ENCODE measurements at places on chromosomes 5 and 9.

GRCh38 chr9:94948567-94949235, 222.2 kb downstream of the AOPEP start:
- DNase-seq = no peak

DNA sequence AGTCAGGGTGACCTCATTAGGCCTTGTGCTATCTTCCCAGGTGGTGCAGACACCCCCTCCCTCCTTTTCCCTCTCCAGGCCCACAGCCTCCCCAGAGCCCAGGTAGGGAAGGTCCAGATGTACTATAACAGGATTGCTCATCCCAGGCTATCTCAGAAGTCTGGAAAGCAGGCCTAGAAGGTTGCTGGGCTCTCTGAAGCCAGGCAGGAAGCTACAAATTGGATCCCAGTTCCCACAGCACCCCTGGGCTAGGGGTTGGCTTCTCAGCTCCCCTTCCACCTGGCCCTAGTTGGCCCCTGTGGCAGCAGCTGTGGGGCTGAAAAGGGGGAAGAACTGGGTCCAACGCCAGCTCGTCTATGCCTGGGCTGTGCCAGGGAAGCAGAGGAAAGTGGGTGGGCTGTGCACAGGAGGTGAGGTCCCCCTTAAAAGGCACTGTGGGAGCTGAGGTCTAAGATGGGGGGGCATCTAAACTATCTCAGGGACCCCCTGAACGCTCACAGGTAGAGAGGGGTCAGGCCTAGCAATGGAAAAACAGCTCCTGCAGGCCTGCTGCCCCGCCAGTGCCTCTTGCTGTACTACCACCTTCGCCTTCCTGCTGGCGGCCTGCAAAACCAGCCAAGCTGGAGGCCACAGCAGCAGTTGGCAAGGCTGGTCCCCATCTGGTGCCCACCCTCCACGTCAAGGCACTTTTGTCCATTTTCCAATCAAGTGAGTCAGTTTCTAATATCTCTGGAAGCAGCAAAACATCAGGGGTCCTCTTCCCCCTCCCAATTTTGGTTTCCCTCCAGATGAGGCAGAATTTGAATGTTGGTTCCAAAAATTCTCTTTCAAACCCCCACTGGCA, 13.3 kb upstream of the PSMD5 start:
- DNase-seq = no peak

- no peak for DNase-seq
Observed at GRCh38 chr5:163508753-163509152, 3.3 kb downstream of the MAT2B start.

DNA sequence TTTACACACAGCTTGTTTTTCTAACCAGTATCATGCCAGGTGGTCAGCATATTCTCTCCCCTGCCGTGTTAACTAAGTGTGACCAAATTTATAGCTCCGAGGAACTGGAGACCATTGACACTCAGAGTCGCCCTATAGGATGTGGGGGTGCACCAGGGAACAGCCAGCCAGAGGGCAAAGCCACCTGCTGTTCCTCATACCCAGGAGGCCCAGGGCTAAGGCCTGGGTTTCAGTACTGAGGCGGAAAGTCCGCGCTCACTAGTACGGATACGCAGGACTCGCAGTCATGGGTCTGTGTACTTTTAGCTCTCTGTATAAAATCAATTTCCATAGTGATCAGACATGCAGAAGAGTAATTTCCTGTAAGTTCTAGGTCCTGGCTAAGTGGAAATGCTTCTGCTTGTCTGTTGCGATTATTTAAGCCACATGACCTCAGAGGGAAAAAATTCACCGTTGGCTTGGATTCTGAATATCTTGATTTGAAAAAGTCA, 247.0 kb downstream of the AOPEP start:
- DNase-seq = no peak

DNA sequence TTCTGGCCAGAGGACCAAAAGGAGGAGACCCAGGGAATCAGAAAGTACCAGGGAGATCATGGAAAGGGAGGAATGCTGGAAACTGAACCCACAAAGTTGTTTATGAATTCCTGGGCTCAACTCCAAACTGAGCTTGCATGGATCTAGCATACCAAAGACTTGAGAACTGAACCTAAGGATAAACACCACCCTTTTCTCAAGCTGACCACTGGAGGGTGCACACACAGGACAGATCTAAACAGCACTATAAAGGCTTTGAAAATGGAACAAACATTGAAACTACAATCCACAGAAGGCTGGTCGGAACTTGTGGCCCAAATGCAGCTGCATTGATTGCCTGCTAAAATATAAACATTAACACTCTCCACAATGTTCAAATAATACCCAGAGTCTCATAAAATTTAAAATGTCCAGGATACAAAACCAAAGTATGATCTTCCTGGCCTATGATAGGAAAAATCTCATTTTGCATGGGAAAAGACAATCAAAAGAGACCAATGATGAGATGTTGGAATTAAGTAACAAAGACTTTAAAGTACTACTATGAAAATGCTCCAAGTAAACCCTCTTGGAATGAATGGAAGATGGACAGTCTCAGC, 15.6 kb upstream of the IRF1 start:
- no peak for DNase-seq

GRCh38 chr5:51380603-51381207, 2.5 kb upstream of the ISL1 start:
- DNase-seq = no peak

DNA sequence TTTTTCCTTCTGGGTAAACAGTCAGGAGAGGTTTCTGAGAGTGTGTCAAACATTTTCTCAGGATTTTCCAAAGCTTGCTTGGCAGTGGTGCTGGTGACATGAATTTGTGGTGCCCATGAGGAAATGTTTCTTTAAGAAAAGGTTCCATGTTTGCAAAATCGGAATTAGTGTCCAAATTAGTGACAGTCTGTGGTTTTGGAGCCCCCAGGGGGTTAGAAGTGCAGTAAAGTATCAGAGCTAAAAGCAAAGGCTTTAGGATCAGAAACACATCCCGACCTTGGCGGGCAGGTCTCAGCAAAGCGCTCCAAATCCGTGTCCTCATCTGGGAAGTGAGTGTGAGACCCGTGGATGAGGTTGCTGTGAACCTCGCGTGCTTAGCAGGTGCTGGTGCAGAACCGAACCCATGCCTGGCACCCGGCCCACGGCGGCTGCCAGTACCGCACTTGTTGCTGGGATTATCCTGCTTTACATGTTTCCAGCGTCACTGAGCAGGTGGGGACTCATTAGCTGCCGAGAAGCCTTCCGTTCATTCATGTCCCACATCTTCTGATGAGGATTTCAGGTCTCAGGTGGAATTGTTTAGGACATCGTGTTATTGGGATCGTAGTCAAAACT, 70.8 kb upstream of the COL5A1 start:
- DNase-seq = no peak

GRCh38 chr5:134114886-134115805, 665 bp downstream of the TCF7 start:
- peak; percentile 69 for DNase-seq

DNA sequence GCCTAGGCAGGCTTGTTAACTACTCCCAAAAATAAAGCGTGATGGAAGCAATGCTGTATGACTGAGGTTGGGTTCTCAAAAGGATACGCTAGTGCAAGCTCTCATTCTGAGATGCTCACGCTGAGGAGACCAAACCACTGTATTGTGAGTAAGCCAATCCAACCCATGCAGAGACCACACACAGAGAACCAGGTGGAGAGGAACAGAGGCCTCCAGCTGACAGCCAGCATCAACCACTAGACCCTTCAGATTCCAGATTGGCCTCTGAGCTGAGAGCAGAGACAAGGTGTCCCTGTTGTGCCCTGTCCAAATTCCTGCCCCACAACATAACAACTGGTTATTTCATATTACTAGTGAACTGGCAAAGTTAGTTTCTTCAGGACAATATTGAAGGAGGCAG, 4.5 kb downstream of the TSTD2 start:
- DNase-seq = no peak

Measured in activated CD4-positive, CD25-positive, alpha-beta regulatory T cell (primary cell).